ENCODE measurements at places on chromosomes 2 and 18.

DNA sequence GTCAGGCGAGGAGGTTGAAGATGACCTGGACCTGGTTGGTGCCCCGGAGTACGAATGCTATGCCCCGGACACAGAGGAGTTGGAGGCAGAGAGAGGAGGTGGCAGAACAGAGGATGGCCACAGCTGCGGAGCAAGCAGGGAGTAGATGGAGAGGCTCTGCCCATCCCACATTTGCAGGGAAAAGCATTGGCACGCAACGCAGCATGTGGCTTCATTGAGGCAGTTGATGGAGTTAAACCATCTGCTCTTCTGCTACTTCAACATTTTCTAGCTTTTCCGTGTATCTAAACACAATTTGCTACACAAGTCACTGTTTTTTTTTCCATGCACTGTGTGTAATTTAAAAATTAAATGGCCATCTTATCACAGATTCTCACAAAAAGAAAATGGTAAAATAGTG lies 11.8 kb downstream of the RBFA start:
- DNase-seq = no peak

DNA sequence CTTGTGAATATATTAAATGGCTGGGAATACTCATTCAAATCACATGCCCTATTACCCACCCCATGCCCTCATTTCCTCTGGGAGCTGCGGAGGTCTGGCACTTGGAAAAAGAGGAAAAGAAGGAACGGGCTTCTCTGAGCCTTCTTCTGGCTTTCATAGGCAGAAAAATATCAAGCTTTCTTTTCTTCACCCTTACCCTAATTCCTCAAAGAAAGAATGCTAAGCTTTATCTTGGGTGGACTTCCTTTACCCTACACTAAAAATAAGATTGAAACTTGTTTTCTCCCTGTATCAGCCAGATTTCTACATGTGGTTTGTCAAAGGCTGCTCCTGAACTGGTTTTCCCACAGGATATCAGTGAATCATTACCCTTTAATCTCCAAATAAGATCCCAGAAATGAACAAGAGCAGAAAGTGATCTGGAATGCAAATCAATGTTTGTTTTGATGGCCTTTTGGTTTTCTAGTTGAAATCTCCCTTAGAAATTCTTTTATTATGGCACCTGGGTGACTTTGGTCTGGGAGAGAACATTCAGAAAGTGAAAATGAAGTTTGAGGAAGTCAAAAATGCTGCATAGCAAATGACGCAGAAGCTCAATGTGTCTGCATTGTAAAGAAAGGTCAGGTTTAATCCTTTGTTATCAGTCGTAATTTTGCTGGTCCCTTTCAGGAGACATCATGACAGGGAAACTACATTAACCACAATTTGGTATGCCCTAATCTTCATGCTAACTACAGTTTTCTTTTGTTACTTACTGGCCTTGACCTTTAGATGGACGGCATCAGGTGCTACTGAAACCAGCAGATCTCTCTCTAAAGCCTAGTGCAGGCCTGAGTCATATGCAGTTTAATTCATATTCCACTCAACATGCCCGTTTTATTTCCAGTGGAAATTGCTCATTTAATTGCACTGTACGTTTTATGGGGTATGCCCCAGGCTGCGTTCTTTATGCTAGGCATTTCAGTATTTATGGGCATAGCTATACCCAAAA lies 46.6 kb upstream of the HNRNPA3 start:
- DNase-seq = no peak

- no peak for DNase-seq
Observed at GRCh38 chr2:97711394-97711711, 2.0 kb upstream of the ZAP70 start.

DNA sequence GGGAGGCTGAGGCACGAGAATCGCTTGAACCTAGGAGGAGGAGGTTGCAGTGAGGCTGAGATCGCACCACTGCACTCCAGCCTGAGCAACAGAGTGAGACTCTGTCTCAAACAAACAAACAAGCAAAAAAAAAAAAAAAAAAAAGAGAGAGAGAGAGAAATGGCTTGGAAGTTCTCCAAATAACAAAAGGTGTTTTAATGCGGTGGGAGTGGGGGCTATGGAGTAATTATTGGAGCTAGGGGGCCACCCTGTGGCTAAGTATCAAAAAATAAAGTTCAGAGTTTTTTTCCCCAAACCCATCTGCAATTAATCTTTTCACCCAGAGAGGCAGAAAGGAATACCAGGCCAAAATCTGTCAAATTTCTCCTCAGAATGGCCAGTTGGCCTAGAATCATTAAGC lies 23.0 kb upstream of the CEP68 start:
- no peak for DNase-seq

- DNase-seq = no peak
Observed at GRCh38 chr2:174952607-174953006, 52.6 kb downstream of the CHN1 start.

- DNase-seq = no peak
Observed at GRCh38 chr2:32264422-32265105, at the start of gene NLRC4. TSS of gene NLRC4 (minus strand) at chr2:32264886. CDS start at chr2:32256775, 8,111 bp downstream.

DNA sequence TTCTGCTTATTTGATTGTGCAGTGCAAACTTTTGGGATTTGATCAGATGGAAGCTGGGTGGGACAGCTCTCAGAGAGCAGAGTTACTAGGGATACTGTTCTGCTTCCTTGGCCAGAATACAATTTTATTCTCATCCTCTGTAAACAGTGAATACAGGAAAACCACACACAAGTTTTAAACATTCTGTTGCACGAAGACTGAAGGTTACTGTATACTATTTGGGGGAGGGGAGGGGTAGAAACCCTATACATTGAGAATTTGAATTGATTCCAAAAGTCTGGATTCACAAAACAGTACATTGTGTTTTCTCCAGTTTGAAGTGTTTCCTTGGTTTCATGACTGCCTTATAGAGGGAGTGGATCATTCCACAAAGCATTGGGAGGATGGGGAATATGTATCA lies 149.9 kb downstream of the SETBP1 start:
- DNase-seq = no peak

- no peak for DNase-seq
Observed at GRCh38 chr18:76955524-76956170, 133.3 kb downstream of the ZNF236 start.

DNA sequence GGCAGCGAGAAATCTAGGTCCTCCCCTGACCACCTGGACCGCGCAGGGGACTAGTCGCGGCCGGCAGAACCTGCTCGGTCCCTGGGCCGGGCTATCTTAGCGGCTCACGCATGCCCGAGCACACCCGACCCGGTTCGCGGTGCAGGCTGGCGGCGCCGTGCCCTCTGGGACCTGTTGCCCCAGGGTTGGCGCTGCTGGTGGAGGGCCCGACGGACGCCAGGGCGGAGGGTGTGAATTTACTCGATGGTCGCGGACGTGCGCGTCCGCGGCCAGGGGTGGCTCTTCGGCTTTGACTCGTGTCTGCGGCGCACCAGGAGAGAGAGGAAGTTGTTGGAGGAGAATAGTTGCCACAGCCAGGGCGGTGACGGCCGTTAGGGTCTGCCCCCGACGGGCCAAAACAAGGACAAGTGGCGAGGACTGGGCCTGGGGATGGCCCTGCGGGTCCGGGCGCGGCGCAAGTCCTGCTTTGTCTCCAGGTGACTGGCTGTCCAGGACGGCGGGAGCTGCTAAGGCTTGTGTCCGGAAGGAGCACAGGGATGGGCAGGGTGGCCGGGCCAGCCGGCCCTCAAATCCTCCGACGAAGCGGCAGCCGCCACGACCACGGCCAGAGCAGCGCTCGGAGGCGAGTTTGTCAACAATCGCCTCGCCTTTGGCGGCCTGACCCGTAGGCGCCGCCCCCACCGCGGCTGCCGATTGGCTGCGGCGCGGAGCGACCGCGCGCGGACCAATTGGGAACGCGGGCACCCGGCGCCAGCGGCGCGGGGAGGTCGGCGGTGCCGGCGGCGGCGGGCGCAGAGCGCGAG lies 1.3 kb downstream of the BCL2L11 start:
- DNase-seq = no peak

DNA sequence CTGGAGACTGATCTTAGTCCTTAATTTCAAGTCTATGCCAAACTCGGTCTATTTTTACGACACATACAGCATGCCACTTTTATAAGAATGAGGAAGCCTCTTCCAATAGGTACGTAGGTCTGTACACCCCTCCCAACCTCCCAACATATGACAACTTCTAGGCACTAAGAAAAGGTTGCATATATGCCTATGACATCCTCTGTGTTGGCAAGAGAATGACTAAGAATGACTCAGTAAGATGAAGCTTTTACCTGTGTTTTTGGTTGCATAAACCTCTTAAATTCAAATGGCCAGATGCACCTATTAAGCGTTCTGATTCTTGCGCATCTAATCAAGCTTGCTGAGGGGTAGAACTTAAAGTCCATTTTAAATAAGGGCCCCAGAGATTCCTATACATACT lies 586.4 kb upstream of the ZEB2 start:
- no peak for DNase-seq

GRCh38 chr2:231929961-231930592 lies 3.9 kb upstream of the NPPC start:
- DNase-seq = no peak

GRCh38 chr18:79396431-79397246 lies 909 bp downstream of the NFATC1 start:
- no peak for DNase-seq

DNA sequence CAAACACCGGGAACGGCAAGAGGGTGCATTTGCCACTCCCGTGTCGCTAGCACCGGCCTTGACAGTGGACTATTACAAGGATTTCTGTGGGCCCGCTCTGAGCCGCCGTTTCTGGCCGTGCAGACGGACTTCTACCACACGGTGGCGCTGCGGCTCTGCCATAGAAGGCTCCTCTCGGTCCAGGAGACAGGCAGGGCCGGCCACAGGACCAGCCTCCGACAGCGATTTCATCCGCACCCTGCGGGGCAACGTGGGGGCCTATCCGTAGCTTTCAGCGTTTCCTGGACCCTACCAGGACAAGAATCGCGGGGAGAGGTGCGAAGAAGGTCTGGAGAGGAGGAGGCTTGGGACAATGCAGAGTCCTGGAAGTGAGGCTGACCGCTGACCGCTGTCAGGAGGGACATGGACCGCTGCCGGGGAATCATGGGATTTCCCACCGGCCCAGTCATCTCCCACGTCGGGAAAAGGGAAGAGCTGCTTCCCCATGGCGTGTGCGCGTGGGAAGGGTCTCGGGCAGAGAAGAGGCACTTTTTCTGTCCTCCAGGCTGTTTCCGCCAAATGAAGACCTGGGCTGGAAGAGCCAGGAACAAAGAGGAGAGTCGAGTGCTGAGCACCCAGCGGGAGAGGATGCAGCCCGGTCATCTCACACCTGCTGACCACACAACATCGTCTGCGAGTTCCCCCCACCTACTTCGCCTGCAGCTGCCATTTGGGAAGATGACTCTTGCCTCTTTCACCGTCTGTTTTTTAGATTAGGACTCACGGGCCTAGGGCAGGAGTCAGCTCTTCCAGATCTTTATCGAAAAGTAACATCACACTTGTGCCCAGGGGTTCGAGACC lies 35.5 kb upstream of the HAAO start:
- DNase-seq = no peak

GRCh38 chr2:7721413-7721995 lies 804.3 kb downstream of the RNF144A start:
- no peak for DNase-seq

DNA sequence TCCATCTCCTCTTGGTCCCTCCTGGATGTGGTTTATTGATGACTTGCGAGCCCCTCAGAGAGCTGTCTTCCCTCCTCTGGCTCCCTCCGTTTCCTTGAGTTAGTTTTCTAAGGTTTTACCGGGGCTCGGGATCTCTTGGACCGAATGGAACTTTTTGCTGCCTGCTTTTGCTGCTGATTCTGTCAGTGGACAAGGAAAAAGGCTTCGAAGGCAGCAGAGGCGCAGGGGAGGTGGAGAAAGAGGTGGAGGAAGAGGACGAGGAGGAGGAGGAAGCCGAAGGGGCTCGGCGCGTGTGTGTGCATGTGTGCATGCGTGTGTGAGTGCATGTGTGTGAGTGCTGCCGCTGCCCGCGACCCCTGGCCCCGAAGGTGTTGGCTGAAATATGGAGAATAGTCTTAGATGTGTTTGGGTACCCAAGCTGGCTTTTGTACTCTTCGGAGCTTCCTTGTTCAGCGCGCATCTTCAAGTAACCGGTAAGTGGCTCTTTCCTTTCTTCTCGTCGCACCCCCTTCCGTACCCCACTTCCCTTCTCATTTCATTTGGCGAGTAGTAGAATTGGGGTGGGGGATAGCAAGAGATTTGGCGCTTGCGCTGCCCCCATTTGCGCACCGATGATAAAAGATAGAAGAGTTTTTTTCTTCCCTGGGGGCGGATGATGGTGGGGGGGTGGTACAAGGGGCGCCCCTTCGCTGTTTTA lies 557 bp downstream of the DCC start:
- no peak for DNase-seq

DNA sequence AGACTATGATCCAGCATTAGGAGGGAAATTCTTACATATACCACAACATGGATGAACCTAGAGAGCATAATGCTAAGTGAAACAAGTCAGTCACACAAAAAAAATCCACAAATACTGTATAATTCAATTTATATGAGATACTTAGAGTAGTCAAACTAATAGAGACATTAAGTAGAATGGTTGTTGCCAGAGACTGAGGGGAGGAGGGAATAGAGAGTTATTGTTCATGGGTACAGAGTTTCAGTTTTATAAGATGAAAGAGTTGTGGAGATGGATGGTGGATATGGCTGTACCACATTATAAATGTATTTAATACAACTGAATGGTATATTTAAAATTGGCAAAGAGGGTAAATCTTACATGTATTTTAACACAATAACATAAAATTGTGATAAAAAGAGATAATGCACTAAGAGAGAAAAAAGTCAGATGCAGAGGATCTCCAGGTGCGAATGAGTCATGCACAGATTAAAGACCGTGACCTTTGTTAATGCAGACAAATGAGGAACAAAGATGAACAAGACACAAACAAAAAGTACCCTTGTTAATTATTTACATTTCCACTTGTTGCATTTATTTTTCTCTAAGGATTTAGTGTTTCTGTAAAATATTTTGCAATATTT lies 541.7 kb upstream of the MEX3C start:
- DNase-seq = no peak

GRCh38 chr2:147630585-147630984 lies 214.2 kb upstream of the ACVR2A start:
- DNase-seq = no peak

Data from iPS DF 19.7 (cell line).